ENCODE measurements at places on chromosomes 7 and 10. TPM values are rescaled to one million over a fixed set of nuclear protein-coding genes. Genes with fewer than 3 reads are reported as not detected.

Gene PFKP
- total RNA-seq = 21.3 TPM

Gene HOXA4
- total RNA-seq = 3.8 TPM

Gene AKR1C2
- total RNA-seq = 336 TPM

Gene MMD2
- total RNA-seq = not detected

GRCh38 chr10:79059859-79060379 is 8.8 kb upstream of the ZMIZ1 start:
- no peak for DNase-seq

DNA sequence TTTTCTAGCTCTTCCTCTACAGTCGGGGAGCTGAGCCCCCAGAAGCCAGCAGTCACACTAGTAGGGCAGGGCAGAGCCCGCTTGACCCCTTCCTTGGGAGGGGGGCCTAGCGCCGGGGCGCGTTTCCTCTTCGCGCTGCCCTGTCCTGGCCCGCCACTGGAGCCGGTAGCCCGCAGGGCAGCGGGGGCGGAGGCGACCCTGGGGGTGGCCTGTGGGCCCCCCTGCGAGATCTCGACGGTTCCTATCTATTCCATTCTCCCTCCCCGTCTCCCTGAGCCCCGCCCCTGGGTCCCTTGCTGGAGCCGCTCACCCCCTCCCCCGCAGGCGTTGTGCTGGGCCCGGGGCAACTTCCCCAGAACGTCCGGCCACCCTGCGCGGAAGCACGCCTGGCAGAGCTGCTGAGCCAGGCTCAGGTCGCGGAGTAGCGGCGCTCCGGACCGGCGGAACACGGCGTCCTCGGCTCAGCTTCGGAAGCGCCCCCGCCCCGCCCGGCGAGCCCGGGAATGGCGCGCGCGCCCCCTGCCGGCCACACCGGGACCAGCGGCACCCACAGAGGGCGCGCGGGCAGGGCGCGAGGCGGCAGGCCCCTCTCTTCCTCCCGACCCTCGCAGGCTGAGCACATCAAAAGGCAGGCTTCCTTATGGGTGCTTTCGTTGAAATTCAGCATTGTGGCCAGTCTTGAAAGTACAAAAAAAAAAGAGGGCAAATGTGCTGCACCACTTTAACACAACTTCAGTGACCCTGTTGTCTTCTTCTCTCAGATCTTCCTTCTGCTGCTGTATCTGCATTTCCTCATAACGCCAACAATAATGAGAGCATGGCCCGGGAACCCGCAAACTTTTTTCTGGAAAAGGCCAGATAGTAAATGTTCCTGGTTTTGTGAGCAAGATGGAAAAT is 327.6 kb downstream of the TNS3 start:
- peak; percentile 85 for DNase-seq

DNA sequence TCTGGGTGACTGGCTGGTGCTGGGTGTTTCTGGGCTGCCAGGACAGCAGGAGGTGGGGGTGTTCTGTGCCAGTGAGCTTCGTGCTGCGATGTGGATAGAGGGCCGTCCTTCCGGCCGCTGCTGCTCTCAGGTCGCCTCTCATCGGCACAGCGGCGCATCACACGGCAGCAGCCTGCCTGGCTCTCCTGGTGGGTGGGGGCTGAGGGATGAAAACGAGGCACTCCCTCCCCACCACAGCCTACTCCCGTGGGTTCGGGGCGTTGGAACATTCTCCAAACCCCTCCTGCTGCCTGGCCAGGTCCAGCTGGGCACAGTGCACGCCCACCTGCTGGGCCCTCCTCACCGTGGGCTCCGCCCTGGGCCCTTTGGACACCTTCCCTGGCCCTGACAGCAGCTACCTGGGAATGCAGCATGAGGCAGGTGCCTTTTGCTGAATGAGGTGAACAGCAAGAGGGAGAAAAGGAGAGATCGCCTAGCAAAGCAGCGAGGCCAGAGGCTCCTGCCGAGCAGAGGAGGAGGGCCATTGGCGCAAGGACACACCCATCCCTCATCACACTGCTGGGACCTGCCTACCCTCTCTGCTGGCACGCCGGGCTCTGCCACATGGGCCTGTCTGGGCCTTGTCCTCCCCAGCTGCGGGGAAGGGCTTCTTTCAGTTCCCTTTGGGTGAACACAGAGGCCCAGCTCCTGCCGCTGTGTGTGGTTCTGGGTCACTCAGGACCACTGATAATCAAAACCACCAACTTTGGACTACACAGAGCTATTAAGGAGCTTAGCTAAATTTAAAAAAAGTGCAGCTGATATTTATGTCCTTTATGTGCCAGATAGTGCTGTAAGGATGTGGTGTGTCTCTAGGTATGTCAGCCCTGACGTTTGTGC is 33.4 kb downstream of the INPP5A start:
- DNase-seq = no peak

DNA sequence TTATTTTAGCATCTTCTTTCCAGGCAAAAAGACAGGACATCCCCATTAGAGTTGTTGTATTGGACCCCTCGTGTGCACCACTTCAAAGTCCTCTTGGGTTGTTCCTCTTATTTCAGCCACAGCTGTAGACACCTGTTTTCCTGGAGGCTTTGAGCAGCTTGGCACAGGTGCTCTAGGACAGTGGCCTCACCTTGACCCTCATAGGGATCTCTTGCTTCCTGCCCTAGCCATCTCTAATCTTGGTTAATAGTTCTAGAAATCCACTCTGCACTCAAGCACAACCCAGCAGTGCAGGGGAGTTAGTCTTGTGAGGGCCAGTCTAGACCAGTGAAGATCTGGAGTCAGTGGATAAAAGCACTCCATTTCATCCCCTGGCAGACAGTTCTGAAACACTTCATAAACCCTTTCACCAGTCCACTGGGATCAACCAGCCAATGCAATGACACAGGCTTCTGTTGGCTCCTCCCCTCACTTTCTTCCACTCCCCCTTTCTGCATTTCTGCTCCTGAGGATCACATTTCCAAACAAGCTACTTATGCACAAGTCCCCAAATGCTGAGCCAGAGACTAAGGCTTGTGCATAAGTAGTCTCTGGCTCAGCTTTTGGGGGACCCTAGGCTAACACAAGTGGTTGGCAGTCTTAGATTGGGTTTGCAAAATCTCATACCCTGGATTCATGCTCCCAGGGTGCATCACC is 131.5 kb upstream of the LAMB4 start:
- DNase-seq = no peak

DNA sequence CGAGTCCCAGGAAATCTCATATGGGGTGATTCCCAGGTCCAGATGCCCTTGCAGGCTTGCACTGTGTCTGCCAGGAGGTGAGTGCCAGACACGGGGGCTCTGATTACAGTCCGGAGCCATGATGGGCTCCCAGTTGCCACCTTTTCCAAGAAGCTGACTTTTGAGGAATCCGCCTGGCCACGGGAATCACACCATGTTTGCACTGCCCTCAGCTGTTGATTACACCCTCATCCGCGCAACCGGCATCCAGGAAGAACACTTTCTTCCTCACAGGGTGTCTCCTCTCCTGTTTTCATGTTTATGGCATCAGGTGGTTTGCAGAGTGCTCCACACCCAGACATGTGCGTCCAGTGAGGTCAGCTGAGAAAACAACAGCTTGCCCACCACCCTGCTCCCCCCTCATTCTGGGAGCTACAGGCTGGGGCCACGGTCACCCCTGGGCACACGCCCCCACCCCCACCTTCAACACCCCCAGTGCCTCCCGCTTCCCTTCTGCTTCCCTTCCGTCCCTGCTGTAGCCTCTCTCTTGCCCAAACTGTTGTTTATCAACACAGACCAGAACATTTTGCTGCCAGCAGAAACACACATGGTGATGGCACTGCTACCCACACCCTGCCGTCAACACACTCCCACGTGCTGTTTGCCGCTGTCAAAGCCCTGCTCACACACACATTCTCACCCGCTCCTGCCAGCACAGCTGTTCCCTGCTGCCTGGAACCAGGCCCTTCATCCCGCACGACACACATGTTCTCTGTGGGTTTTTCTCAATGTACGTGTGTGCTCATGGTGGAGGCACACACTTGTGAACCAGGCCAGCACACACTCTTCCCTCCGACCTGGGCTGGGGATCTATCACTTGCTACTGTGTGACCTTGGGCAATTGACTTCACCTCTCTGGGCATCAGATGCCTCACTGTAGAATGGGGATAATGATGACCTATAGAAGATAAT is 35.8 kb downstream of the DDIT4 start:
- DNase-seq = peak; percentile 96

GRCh38 chr7:70614237-70615045 is 517.5 kb upstream of the GALNT17 start:
- peak; percentile 79 for DNase-seq

DNA sequence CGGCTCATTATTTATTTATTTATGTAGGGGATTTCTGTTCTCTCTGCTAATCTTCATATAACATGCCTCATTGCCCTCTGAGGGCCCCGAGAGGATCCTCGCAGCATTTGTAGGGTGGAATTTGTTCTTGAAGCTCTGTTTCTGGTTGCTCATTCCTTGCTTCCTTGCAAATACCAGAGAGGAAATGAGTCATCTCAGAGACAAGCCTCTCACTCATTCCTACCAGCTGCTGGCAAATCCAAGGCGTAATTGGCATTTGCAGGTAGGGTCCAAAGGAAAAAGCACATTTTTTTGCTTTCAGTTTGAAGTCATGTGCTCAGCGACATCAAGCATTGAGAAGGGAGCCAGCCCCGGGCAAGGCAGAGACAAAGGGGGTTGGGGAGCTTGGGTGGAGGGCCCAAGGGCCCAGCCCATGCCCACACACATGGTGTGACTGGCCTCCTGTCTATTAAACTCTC is 501.6 kb downstream of the GALNT17 start:
- no peak for DNase-seq

- no peak for DNase-seq
These were observed 41.3 kb downstream of the CUBN start for GRCh38 chr10:17088118-17088806.

DNA sequence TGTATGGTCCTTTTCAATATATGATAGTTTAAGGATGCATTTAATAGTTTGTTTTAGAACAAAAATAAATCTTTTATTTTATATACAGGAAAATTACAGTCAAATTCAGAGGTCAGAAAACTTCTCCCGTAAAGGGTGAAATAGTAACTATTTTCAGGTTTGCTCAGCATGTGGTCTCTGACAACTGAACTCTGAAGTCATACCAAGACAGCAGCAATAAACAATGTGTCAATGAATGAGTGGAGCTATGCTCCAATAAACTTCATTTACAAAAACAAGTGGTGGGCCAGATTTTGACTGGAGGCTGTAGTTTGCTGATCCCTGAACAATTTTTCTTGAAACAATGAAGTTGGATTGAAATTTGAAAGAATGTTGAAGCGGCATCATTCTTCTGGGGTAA is 123.6 kb downstream of the ZNF248 start:
- DNase-seq = no peak

DNA sequence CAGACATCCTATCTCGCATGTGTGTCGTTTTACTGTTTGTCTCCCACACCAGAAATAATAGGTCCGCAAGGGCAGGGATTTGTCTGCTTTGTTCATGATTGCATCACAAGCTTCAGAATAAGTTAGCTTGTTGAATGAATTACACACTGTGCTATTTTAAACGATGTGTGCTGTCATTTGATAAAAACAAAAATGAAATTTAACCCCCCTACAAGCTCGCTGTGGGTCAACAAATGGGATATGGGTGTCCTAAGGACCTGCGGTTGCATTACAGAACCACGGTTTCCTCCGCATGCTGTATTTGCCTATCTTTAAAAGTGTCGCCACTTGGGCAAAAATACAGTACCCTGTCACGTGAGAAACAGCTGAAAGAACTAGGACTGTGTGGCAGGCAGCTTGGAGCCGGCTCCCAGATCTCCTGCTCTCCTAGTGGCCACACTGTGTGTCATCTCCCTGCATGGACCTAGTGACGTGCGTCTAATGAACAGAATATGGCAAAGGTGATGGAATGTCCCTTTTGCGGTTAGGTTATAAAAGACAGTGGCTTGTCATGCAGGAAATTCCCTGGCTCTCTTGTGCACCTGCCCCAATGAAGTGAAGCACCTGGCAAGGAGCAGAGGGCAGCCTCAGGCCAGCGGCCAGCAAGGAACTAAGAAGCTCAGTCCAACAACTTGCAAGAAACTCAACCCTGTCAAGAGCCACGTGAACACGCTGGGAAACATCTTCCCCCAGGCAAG is 32.9 kb upstream of the CRYGN start:
- DNase-seq = peak; percentile 84

DNA sequence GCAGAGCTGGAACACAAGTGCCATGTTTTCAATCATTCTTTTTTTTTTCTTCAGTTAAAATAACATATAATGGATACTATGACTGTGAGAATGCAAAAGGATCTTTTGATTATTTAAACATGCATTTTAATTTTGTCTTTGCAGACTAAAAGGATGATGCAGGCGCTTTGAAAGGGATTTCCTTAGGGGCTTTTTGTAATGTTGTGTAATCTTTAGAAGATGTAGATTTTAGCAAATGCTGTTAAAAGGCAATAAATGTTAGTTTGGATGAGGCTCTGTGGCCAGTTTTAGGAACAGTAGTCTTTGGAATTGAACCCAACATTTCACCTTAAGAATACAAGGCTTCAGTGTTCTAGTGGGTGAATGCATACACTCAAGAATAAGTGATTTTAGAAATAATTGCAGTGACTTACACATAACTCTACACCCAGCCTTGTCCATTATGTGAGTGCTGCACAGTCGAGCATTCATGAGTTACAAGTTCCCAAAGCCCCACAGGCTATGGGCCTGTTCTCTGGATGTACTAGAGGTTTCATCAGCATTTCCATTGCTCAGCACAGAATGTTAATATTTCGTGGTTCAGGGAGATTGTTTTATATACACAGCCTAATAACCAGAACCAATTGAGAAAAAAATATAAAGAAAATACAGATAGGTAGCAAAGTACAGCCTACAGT is 11.6 kb downstream of the PAPSS2 start:
- no peak for DNase-seq

GRCh38 chr7:13496976-13497375 is 492.5 kb downstream of the ETV1 start:
- DNase-seq = no peak

DNA sequence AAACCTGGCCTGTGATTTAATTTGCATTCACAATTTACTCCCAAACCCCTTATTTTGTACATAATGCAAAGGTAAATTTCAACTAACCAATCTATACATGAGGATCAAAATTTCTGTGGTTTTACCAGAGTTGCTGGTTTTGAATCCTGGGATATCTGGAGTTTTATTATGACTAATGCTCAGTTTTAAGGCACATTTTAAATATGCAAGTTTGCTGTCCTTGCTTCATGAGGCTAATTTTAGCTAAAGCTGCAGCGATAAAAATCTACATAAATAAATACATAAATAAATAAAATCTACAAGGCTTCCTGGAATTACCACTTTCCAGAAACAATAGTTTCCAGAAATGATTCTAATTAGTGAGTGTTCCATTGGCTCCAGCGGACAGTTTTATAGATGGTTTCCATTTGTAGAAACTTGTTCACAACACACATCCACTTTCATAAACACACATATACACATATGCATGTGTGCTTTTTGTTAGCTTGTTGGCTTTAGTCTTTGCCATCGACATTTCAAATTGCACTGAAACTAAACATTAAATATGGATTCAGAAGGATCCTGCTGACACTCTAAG is 339.5 kb upstream of the NRP1 start:
- no peak for DNase-seq

DNA sequence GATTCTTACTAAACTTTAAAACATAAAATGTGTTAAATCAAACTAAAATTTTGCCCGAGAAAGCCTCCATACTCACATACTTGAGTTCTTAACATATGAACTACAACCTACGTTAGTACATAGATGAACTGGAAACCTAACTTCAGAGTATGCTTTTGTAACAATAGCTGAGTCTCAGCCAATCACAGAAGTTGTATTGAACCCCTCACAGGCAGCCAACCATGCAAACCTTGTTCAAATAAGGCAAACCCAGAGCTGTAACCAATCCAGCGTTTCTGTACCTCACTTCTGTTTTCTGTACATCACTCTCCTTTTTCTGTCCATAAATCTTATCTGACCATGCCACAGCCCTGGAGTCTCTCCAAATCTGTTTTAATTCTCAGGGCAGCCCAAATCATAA is 157.3 kb upstream of the COL1A2 start:
- no peak for DNase-seq

GRCh38 chr7:142500366-142500765 is 242.5 kb upstream of the PRSS58 start:
- DNase-seq = no peak

Measured in gastrocnemius medialis (tissue), 4 donors.